Type B pancreatic cell (in vitro differentiated cells): ENCODE measurements at places on chromosomes 11 and 22.
A peak's percentile ranks its signal among the peaks of the same experiment; 100 is the strongest.

DNA sequence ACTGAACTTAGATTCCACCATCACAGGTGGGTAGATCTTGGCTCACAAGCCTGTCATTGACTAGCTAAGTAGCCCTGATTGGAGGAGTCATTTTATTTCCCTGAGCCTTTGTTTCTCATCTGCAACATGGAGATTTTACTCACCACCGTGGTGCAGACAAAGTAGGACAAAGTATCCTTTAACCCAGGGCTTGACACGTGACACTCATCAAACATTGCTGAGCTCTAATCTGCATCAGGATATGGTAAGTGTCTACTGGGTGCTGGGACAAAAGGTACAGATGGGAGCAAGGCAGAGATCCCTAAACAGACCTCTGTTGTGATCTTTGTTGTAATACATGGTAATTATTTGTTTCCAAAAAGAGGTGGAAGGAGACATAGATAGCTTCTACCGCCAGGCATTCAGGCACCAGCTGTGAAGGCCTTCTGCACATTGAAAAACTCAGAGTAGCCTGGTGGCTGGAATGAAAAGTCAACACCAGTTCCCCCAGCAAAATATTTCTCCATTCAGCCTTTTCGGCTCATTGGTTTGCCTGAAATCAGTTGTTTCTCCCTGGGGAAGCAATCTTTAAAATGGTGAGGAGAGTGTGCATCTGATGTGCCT, 18.3 kb upstream of the MICAL2 start:
- H3K4me1 ChIP-seq = peaks cover 37% of the 10 kb centered on the region
- peak overlapping the region; percentile 87 for H3K27ac ChIP-seq
- DNase-seq = no peak

- peaks cover 18% of the 10 kb centered on the region for H3K4me1 ChIP-seq
- no peak overlapping the region for H3K4me3 ChIP-seq
- no peaks in the 10 kb centered on the region for H3K27me3 ChIP-seq
Measured at GRCh38 chr11:83280256-83280655, 5.9 kb downstream of the CCDC90B start.

DNA sequence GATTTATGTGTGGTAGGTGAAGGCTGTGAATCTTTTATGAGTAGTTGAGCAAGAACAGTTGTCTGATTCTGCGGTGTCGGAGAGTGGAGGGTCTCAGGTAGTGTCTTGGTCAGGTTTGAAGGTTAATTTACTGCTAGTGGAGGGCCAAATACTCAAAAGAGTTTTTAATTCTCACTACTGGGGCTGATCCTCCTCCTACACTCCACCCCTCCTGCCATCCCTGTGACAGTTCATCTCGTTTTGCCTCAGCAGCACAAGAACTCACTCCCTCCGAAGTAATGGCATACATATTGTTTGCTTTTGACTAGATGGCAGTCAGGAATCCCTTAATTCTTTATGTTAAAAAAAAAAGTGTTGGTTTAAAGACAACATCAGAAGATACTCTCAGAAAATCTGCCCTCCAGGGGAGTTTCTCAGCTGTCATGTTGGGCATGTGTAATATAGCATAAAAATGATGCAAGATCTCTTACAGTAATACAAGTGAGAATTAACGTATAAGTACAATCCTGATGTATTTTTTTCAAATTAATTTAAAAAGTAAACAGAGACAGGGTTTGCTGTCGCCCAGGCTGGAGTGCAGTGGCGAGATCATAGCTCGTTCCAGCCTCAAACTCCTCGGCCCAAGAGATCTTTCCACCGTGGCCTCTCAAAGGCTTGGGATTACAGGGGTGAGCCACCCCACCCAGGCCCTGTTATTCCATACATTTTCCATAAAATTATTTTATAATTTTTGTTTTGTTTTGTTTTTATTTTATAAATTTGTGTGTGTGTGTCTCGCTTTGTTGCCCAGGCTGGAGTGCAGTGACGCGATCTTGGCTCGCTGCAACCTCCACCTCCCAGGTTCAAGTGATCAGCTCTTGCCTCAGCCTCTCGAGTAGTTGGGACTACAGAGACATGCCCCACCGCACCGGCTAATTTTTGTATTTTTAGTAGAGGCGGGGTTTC, 1.3 kb downstream of the FAR1 start:
- DNase-seq = no peak
- peaks cover 19% of the 10 kb centered on the region for H3K36me3 ChIP-seq
- H3K27ac ChIP-seq = peak overlapping the region; percentile 95
- peak overlapping the region; percentile 93 for H3K4me3 ChIP-seq
- H3K27me3 ChIP-seq = no peaks in the 10 kb centered on the region
- peaks cover 37% of the 10 kb centered on the region for H3K4me1 ChIP-seq

DNA sequence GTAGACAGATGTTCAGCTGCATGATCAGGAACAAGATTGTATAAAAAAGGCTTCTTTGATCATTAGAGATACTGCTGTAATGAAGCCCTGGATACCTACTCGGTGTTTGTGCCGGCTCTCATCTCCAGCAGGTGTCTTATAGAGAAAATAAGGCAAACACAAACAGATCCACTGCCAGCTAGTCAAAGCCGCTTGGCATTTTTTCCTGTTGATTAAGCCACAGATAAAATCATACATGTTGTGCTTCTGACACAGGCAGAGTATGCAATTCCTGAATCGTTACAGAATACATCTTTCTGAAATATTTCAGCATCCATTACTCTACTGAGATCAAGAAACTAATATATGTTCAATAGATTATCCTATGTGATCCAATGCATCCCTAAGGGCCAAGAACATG, 206.9 kb downstream of the CADM1 start:
- no peaks in the 10 kb centered on the region for H3K27me3 ChIP-seq
- no peak overlapping the region for H3K27ac ChIP-seq
- H3K36me3 ChIP-seq = peaks cover 8% of the 10 kb centered on the region
- peaks cover 27% of the 10 kb centered on the region for H3K4me1 ChIP-seq

- no peak overlapping the region for H3K4me3 ChIP-seq
- peaks cover under 1% of the 10 kb centered on the region for H3K27me3 ChIP-seq
- peaks cover 13% of the 10 kb centered on the region for H3K36me3 ChIP-seq
Measured at GRCh38 chr11:44257338-44258189, 52.4 kb downstream of the ALX4 start.

DNA sequence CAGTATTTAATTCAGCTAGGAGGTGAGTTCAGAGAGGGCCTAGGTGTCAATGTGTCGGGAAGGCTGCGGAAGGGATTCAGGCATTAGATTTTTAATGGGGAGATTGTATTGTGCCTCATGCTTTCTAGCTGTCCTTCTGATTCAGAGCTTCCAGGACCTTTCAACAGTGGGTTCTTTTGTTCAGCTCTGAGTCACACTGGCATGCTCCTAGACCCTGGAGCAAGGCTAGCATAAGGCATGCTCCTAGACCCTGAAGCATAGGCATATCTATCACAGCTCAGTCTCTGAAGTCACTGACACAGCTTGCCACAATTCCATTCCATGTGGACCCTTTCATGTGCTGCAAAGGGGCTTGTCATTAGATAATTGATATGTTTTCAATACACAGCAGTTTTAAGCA, 396.9 kb downstream of the RAB38 start:
- H3K27me3 ChIP-seq = no peaks in the 10 kb centered on the region
- H3K4me3 ChIP-seq = no peak overlapping the region
- no peak overlapping the region for H3K27ac ChIP-seq
- H3K4me1 ChIP-seq = no peaks in the 10 kb centered on the region

DNA sequence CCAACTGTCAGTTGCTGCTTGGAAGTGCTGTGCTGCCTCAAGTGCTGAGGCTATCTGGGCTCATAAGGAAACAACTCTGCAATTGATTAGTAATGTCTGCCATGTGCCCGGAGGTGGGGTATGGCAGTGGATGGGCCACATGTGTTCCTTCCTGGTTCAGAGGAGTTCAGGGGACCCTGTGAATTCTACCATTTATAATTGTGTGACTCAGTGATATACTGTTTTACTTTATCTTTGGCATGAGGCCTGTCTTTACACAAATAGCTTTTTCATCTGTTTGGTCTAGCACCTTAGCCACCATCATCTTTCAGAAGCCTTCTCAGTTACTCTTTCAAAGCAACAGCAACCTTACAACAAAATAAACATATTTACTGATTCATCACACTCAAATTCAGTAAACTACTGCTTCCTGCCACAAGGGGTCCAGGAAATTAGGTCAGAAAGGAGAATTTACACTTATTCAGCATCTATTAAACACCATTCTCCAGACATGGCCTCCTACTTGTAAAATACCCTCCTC, 20.9 kb downstream of the DKK3 start:
- H3K36me3 ChIP-seq = peaks cover 3% of the 10 kb centered on the region
- no peaks in the 10 kb centered on the region for H3K27me3 ChIP-seq
- H3K4me3 ChIP-seq = no peak overlapping the region
